ENCODE measurements at places on chromosomes 1 and 21.

DNA sequence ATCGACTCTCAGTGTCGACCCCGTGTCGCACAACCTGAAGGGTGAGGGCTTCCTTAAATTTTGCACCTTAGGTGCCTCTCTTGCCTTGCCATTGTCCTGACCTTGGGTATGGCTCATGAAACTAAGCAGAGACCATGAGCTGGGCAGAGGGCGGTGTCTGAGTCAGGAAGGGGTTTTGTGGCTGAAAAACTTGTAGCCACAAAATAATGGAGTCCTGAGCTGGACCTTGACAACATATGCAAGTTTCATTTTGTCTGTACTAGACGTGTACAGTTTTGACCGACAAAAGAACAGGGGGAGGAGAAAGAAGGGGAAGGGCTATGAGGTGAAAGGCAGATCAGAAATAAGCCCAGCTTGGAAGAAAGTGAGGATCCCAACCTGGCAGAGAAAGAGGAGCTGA lies 8.3 kb upstream of the RUNX1 start:
- no peak for DNase-seq

- no peak for DNase-seq
Measured at GRCh38 chr1:78667939-78668338, 18.3 kb downstream of the IFI44 start.

DNA sequence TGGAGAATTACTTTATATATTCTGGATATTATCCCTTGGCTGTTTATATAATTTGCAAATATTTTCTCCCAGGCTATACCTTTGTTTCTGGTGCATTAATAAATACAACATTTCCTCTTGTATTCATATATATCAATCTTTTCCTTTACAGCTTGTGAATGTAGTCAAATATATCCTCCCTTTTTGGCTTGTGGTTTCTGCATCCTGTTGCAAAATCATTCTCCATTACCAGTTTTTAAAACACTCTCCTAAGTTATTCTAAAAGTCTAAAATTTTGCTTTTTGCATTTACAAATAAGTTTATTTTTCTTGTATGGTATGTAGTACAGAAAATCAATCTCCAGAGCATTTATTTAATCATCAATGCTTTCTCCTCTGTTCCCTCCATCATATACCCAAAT lies 909.4 kb downstream of the ADGRL2 start:
- no peak for DNase-seq

- DNase-seq = no peak
Measured at GRCh38 chr1:230236301-230237008, 169.4 kb downstream of the GALNT2 start.

DNA sequence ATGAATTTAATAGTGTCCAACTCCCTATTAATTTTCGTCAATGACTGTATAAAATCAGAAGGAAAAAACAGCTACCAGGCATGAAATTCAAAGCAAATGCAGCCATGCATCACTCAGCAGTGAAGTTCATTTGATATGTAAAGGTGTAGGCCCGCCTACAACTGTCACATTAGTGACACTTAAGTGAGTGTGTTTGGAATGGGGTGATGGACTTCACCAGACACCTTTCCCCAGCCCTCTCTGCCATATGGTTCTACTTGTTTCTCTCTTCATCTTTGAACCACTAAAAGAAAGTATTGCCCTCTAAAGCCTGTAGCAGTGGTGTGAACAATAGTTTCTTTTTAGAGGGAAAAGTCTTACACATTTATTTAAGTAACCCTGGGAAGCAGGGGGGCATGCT lies 124.0 kb downstream of the SIPA1L2 start:
- no peak for DNase-seq
